ENCODE measurements at places on chromosomes 16 and 17.

- DNase-seq: no peak
Observed at GRCh38 chr17:83012868-83013778, 66.3 kb upstream of the METRNL start.

DNA sequence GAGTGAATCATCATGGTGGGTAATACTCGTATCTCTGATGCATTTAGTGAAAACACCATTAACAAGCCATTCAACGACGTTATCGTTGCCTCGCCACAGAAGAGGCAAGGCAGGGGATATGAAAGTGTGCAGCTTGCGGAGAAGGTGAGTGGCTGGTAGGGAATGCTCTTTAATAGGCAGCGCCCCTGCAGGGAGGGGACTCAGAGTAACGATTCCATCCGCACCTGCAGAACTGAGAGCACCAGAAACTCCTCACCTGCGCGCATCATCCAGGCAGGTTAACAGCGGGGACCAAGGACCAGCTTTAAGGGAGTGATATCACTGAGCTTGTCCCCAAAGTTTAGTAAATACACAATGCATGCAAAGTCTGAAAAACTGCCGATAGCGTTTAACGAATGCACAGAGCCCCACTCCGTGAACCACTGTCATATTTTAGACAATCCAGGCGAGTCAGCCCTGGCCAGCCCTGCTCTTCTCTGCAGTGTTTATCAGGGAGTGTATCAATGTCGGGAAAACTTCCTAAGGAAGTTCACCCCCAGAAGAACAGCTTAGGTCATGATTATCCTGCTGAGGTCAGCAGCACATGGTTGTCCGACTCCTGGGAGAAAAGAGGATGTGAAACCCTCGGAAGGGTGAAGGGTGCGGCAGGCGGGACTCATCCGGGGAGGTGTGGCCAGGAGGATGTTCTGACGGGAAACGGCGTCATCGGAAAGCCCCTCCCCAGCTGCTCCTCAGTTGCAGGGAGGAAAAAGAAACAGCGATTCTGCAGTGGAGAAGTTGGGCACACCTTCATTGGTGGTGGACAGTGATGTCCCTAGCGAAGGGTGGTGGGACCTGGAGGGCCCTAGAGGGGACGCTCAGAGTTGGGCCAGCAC, 68.5 kb upstream of the DNAH17 start:
- DNase-seq: peak; percentile 69

DNA sequence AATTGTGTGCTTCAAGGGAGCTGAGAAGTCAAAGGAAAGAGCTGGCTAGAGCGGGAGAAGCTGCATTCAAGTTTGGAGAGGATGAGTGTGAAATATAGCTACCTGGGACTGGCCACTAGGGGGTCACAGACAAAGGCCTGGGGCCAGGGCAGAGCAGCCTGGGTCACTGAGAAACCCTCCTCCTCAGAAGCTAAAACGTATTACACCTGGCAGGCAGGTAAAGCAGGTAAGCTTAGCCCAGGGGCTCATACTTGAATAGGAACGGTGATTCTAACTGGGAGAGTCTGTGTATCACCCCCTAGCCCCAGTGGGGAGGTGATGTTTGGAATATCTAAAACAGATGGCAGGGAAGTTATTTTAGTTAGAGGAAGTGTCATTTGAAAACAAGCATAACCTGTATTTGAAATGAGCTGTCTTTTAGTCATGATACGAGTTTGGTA, 6.8 kb downstream of the KRT37 start:
- no peak for DNase-seq

- DNase-seq: no peak
Observed at GRCh38 chr17:17359271-17359670, 56.1 kb downstream of the NT5M start.

- DNase-seq: no peak
Observed at GRCh38 chr16:3348547-3349167, 7.0 kb upstream of the OR2C1 start.

DNA sequence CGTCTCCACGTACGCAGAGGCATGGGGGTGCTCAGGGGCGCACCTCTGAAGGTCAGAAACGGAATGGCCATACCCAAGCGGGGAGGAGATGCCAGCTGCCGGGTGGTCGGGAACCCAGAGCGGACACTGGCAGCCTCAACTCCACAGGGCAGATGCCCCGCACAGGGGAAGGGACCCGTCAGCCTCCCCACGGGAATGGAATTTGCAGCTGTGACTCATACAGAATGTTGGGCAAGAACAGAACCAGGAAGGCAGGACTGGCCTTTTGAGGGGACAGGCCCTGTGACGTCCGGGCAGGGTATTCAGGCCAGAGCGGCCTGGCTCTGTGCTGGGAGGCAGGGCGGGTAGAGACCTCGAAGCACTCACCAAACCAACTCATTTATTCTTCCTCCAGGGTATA, 7.5 kb downstream of the TK1 start:
- no peak for DNase-seq

DNA sequence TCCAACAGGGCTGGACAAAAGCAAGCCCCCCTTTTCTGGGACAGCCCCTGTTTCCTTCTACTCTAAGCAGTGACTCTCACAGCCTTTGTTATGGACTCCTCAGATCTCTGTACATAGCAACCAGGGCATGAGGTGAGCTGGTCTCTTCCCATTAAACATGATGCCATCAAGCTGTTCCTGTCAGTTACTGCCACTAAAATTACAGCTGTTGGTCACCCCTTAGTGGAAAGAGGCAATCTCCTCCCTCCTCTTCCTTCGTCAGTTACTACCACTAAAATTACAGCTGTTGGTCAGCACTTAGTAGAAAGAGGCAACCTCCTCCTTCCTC, 95.2 kb upstream of the SMIM36 start:
- no peak for DNase-seq

DNA sequence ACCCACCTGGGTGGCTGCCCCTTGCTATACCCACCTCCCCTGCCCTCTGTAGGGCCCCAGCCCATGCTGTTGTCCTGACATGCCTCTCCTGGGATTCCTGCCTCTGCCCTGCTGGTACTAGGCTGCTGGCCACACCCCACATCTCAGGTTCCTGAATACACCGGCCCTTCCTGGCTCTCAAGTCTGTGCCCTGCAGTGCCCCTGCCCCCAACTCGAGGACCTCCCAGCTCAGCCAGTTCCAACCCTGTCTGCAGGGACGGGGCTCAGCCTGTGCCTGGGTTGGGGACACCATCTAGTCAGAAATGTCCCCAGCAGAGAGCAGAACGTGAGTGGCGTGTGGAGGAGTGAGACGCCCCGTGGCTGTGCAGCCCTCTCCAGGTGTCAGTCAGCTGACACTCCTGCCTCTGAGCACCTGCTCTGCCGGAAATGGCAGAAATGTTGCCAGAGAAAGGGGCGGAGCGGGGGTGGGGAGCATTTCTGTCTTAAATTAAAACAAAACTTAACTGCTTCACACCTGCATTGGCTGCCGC, 28.7 kb downstream of the ACSF3 start:
- DNase-seq: no peak

GRCh38 chr17:65856865-65857264, 295.4 kb upstream of the AXIN2 start:
- DNase-seq: no peak

- DNase-seq: no peak
Observed at GRCh38 chr16:72989579-72990551, 58.1 kb downstream of the ZFHX3 start.

DNA sequence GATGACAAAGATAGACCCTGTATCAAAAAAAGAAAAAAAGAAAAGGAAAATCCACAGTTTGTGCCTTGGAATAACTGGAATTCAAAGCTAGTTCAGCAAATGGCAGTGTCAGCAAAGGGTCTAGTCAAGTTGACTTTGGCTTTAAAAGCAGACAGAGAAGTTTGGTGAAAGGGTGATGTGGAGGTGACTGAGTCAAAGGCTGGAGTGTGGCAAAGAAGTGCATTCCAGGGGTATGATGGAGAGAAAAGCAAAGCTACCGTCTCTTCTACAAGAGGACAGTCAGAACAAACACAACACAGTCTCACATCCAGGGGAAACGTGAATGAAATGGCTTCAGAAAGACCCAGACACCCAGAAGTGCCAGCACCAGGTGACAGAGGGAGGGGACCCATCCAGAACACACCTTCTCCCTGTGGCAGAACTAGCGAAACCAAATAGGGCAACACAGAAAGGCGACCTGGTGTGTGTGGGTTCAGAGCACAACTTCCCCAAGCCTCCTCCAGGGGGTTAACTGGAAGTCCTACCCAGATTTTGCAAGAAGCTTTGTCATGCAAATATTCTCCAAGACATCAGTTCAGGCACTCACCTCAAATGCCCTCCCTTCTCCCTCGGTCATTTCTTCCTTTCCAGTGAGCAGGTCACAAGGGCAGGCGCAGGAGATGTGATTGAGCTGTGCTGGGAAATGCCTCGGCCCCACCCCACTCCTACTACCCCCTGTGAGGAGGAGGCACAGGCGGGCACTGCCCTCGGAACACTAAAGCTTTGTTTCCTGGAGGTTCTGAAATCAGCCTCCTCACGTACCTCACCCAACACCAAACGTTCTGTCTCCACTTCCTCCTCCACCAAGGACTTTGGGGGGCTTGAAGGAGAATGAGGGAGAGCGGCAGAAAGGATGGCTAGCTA, 481.9 kb downstream of the SOX9 start:
- DNase-seq: no peak

Measured in activated CD4-positive, alpha-beta T cell treated with anti-CD3 and anti-CD28 coated beads, Interleukin-10, Interleukin-2, amounts not matched to agents 100 ng/mL and 50 ng/mL, durations not matched to agents 16 hours and 8 hours (primary cell).